CD4-positive, alpha-beta T cell treated with Interleukin-6 at 100 ng/mL for 8 hours (primary cell): ENCODE measurements at places on chromosomes 6 and 20.

DNA sequence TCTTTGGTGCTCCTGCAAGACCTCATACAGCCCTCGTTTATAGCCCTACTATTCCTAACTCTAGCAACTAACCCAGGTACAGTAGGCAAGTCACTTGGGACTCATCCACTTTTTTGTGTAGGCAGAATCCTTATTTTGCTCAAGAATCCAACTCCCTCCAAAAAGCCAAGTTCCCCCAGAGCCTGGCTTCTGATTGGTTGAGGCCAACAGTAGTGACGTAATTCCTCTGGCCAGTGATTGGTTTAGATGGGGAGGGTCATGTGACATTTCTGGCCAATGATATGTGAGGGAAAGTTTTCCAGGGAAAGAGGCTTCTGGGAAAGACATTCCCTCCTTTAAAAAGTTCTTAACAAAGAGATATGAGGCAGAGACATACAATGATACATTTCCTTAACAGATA, 32.1 kb downstream of the KIAA1755 start:
- no peak for DNase-seq

GRCh38 chr6:63862486-63863198, 227.0 kb downstream of the PHF3 start:
- no peak for DNase-seq

GRCh38 chr6:145485288-145485687, 250.0 kb downstream of the EPM2A start:
- DNase-seq = no peak

DNA sequence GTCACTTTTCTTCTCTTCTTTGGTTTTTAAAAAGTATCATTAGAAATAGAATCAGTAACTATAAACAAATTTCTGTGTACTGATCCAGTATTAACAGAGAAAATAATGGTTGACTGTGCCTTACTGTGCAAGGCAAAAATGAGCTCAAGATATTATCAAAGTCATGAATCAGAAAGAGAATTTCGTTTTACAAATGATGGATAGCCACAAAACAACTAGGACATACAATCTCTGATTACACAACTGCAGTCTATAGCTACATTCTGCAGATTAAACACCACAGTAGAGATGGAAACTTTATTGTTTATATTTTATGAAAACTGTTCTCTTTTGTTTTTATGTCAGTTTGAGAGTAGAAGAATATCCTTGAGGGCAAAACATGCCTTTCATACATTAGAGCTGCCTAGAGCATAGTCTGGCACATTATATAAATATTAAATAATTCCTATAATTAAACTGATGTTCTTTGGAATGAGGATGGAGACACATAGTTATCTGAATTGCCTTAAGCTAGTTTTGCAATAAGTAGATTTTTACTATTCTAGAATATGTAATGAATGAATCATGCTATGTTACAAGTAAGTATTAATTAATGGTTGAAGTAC, 333.1 kb downstream of the LAMA2 start:
- DNase-seq = no peak

GRCh38 chr20:63562461-63563224, 8.7 kb downstream of the FNDC11 start:
- no peak for DNase-seq

DNA sequence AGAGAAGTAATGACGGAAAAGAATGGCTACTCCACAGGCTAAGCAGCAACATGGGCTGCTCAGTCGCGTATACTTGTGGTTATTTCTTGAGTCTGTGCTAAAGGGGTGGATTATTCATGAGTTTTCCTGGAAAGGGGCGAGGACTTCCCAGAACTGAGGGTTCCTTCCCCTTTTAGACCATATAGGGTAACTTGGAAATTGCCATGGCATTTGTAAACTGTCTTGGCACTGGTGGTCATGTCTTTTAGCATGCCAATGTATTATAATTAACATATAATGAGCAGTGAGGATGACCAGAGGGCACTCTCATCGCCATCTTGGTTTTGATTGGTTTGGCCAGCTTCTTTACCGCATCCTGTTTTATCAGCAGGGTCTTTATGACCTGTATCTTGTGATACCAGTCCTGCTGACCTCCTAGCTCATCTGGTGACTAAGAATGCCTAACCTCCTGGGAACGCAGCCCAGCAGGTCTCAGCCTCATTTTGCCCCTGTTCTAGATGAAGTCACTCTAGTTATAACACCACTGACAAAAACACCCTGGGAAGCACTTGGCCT, 11.4 kb downstream of the LBP start:
- DNase-seq = no peak

GRCh38 chr20:4740774-4741431, 19.2 kb downstream of the PRND start:
- DNase-seq = peak; percentile 57

DNA sequence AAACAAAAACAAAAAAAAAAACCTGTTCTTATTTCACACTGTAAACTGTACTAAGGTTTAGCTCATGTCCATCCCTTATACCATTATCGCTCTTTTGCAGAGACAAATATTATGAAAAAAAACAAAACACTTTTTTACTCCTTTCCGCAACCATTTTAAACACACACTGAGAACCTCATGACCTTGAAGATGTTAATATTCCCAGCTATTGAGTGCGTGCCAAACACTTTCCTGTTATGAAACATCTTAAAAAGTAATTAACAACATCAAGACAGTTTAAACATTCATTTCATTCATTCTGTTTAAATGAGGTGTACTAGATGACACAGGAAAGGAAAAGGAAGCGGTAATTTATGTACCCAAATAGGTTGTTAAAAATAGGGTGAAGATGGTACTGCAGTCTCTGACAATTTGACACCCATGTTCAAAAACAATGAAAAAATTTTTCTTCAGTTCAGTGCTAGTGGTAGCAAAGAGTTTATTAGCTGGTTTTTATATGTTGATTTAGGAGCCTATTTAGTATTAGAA, 3.9 kb upstream of the ARHGAP18 start:
- DNase-seq = no peak

DNA sequence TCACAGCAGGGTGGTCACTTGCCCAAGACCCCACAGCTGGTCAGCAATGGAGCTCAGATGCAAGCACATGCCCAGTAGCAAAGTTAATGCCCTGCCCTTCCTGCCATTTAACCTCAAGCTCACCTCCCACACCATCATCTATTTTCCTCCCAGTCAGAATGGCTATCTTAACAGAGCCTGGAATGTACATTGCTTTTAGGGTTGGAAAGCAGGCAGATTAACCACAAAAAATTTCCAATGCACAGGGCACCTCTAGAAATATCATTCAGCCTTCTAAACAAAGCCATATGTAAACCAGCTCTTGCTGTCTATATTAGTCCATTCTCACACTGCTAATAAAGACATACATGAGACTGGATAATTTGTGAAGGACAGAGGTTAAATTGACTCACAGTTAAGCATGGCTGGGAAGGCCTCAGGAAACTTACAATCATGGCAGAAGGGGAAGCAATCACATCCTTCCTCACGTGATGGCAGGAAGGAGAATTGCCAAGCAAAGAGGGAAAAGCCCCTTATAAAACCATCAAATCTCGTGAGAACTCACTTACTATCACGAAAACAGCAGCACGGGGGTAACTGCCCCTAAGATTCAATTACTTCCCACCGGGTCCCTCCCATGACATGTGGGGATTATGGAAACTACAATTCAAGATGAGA, 106.9 kb downstream of the FYN start:
- no peak for DNase-seq

DNA sequence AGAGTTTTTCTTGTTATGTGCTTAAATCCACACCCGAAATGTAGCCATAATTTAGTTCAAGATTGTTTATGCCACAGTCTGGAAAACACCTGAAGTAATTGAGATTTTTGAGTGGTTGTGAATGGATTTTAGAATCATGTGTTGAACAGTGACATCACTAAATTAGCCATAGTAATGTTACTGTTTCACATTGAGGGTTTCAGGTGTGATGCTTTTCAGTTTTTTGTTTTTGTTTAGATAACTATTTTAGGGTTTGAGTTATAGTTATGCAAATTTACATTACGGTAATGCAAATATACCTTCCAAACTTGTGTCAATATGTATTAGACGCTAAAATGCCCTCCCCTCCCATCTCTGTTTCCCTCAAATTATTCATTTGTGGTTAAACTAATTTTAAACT, 22.9 kb downstream of the QKI start:
- no peak for DNase-seq

DNA sequence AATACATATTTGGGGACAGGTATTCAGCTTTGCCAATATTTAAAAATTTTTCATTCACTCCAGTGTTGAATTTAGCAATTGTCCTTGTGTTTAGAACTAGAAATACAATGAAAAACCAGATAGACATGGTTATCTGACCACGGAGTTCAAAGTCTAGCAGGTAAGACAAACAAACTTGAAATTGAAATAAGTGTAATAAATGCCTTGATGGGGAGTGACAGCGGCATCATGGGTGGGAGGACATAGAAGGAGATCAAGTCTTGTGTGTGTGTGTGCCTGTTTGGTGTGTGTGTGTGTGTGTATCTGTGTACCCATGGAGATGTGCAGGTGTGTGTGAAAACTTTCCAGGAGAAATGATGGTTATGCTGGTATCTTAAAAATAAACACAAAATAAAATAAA, 750.0 kb upstream of the CITED2 start:
- DNase-seq = no peak

DNA sequence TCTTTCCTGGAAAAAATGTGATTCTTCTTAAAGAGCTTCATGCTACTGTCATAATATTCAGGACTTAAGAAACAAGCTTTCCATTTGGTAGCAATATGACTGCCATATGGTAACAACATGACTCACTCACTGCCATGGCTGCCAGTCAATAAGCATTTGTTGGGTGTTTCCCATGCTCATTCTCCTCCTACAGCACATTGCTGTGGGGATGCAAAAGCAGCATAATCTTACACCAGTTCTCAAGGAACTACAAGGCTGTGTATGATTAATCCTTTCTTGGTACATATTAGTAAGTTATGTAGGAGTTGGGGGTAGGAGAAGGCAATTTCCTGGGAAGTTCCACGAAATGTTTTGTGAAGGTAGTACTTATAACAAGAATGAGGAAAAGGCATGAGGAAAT, 76.7 kb downstream of the CEP162 start:
- DNase-seq = no peak
